ENCODE measurements at places on chromosomes 11 and 22.

DNA sequence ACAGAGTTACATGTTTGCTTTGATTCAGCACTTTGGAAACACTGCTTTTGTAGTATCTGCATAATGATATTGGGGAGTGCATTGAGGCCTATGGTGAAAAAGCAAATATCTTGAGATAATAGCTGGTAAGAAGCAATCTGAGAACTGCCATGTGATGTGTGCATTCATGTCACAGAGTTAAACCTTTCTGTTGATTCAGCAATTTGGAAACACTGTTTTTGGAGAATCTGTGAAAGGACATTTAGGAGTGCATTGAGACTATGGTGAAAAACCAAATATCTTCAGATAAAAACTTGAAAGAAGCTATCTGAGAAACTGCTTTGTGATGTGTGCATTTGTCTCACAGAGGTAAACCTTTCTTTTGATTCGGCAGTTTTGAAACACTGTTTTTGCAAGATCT is 346.8 kb downstream of the OR4C45 start:
- DNase-seq, result no peak

DNA sequence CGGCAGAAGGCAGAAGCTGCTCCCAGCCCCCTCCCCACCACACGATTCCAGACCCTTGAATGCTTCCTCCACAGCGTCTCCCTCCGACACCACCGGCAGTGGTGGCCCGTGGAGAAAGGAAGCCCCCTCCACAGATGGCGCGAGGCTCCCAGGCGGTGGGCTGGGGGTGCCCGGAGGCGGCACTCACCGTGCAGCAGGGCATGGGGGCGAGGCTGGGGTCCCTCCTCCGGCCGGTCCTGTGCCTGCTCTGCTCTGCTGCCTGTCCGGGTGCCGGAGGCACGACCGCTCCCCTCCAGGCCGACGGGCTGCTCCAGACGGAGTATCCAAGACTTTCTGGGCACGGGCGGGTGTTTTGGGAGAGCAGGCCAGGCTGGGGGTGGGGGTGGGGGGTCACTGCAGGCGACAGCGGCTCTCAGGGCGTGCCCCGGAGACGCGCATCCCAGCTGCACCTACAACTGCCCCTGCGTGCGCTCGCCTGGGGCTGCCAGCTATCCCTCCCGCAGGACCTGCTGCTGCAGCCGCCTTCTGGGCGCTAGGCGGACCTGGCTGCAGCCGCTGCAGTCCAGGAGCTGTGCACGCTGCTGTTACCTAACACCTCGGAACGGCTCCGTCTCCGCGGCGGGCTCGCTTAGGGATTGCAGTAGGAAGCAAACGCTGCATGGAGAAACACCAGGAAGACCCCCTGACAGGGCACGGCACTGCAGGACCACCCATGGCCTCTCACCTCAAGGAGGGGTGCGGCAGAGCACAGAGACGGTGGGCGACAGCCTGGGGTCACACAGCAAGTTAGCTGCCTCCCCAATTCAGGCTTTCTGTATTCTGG is 15.2 kb downstream of the MRGPRG start:
- peak; percentile 32 for DNase-seq

DNA sequence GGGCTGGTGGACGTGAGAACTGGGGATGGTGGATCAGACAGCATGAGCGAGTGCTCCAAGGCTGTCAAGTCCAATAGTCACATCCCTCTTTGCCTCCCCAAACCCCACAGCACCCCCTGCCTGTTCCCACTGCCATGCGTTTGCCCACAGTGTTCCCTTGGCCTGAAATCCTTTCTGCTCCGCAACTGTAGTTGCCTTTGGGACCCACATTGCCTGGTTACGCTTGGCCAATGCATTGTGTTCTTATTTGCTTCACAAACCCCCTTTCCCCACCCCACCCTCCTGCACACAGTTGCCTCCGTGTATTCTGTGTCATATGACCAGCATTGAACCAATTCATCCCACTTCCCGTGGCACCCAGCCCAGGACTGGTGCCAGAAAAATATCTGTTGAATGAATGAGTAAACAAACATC is 2.1 kb upstream of the KIAA0930 start:
- no peak for DNase-seq

- no peak for DNase-seq
These were observed 9.0 kb downstream of the KIRREL3 start for GRCh38 chr11:126991596-126991995.

DNA sequence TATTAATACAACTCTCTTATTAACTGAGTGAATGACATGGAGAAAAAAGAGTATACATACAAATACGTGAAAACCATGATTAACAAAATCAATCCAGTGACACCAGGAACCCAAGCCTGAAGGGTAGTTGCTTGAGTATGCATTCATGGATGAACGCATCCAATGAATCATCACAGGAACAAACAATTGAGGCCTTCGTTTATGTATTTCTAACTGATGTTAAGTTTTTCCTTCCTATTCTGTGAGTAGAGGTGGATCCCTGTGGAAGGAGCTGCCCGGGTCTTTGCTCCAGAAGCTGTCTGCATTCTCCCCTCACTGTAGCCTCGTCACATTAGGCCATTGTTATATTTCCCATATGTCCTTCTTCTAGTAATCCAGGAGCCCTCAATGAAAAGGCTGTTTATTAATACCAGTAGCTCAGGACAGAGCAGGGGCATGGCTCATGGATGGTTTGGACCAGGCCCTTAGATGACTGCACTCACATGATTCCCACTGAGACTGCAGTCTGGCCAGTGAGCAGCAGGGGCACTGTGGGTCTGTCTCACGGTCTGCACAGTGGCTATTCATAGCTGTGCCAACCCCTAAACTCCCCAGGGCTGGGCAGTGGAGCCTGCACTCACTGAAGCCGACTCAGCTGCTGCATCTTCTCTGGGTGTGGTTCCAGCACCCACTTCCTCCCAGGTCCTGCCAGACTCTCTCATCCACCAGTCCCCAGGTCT is 128.1 kb upstream of the TOP3B start:
- DNase-seq, result peak; percentile 64

- no peak for DNase-seq
These were observed 39.3 kb downstream of the KREMEN1 start for GRCh38 chr22:29112121-29112520.

- no peak for DNase-seq
These were observed 3.3 kb downstream of the SCGB2A2 start for GRCh38 chr11:62273284-62273683.

- DNase-seq, result no peak
These were observed 354.9 kb downstream of the JRKL start for GRCh38 chr11:96744697-96745096.

GRCh38 chr11:62602141-62603071 is 741 bp upstream of the MTA2 start:
- DNase-seq, result peak; percentile 78

DNA sequence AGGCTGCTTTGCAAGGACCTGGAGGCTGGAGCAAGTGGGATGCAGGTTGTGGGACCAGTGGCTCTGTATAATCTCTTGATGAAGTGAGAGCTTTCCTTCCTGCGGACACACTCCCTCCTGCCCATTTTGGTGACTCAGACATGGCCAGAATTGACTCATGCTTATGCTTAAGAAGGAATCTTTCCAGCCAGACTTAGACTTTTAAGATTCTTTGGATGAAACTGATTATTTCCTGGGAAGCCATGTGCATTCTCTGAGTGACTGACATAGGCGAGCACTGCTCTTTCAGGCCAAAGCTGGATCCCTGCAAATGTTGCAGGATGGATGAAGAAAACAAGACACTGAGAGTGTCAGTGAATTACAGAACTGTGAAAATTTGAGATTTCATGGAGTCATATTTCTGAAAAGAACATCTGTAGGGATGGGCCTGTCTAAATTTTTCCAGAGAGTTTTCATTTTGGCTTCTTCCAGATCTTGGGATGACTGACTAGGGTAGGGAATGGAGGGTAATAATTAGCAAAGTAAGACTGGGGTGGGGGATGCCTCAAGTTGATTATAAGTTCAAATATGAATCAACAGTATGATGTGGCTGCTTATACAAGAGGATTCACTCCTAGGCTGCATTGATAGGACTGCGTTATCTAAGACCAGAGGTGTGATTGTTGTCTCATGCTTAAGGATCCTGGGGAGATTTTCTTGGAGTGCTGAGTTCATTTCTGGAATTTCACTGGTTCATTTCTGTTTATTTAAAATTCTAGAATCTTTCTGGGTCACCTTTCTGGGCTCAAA is 195.8 kb downstream of the HIPK3 start:
- no peak for DNase-seq

GRCh38 chr11:45108070-45109064 is 38.1 kb upstream of the PRDM11 start:
- DNase-seq, result no peak

GRCh38 chr11:79592406-79592805 is 151.6 kb upstream of the TENM4 start:
- no peak for DNase-seq

DNA sequence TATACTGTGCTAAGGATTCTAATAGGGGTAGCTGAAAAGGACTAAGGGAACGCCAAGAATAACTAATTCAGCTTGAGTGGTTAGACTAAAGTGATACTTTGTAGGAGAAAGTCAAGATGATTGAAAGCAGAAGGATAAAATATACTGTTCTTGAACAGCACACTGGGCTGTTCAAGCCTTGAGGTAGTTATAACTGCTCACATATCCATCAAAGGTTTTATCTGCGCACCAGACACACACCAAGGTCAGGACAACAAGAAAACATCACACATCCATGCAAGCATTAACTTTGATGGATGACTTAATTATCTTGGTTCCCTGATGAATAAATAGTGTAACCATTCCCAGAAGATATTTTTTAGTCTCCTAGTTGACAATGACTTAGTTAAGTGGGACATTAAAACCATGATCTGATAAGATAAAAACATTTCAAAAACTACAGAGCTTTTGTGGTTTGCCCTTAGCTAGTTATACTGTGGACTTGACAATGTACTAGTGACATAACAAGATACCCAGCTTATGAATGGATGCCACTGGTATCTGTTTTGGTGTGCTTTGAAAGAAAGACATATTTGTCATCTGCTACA is 728.9 kb downstream of the JRKL start:
- DNase-seq, result no peak

- no peak for DNase-seq
These were observed 2226.5 kb upstream of the RAG2 start for GRCh38 chr11:38824573-38824972.

DNA sequence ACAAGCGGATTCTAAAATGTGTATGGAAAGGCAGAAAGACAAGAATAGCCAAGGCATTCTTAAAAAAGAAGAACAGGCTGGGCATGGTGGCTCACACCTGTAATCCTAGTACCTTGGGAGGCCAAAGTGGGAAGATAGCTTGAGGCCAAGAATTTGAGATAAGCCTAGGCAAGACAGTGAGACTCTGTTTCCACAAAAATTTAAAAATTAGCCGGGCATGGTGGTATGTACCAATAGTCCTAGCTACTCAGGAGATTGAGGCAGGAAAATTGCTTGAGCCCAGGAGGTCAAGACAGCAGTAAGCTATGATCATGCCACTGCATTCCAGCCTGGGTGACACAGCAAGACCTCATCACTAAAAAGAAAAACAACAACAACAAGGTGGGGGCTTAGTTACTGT is 46.0 kb upstream of the PPP2R1B start:
- DNase-seq, result no peak

- DNase-seq, result no peak
These were observed 3.0 kb downstream of the PKP3 start for GRCh38 chr11:396948-397548.

GRCh38 chr11:67301951-67302516 is 1.3 kb upstream of the SSH3 start:
- DNase-seq, result peak; percentile 88

- peak; percentile 27 for DNase-seq
These were observed 936 bp downstream of the CECR2 start for GRCh38 chr22:17370026-17370765.

- DNase-seq, result no peak
These were observed 58.2 kb upstream of the PDE3B start for GRCh38 chr11:14585438-14585837.

DNA sequence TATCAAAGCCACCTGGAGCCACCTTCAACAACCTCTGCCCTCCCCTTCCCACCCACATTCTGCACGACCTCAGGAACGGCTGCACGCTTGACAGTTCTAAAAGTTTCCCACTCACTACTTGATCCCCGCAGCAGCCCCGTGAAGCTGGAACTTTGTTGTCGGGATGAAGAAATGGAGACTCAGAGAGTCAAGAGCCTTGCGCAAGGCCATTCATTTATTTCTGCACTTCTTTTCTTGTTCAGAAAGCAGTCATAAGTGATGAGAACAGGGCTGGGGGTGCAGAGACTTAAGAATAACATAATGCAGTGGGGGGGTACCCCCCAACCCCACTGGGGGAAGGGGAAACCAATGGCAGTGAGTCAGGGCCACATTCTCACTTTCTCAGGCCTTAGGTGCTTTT is 2.2 kb upstream of the ZFTA start:
- no peak for DNase-seq

DNA sequence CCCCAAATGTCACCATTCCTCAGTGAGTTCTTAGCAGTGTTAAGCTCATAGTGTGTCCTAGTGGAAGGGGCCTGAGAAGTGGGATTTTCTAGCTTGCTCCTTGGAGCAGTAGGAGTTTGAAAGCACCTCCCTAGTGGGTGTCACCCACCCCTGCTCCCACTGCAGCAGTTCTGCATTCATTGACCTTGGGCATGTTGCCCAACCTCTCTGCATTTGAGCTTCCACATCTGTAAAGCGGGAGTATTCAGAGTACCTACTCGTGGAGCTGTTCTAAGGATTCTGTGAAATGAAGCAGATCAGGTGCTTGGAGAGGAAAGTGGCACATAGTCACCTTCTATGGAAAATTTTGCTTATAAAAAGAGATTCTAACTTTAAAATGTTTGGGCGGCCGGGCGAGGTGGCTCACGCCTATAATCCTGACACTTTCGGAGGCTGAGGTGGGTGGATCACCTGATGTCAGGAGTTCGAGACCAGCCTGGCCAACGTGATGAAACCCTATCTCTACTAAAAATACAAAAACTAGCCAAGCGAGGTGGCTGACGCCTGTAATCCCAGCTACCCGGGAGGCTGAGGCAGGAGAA is 16.9 kb downstream of the LMO2 start:
- DNase-seq, result no peak

DNA sequence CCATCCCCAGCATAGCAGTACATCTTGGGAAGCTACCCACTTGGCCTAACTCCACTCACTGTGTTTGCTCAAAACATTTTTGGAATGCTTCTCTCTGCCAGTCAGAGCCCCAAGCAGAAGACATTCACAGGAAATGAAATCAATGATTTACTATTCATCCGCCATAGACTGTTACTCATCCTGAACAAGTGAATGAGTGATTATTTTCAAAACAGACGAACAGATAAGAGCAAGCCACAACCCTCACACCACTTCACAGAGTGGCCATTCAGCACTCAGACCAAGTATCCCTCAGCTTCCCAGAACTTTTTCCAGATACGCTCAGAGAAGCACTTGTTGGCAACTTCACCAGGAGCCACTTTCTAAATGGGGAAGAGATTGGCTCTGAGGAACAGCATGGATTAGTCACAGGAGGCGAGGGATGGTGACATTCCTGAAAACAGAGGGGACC is 13.0 kb upstream of the UBASH3B start:
- no peak for DNase-seq

- no peak for DNase-seq
These were observed 6.4 kb downstream of the ENDOD1 start for GRCh38 chr11:95095858-95096587.
